ENCODE measurements at places on chromosomes 2 and 18.
A peak's percentile ranks its signal among the peaks of the same experiment; 100 is the strongest.

DNA sequence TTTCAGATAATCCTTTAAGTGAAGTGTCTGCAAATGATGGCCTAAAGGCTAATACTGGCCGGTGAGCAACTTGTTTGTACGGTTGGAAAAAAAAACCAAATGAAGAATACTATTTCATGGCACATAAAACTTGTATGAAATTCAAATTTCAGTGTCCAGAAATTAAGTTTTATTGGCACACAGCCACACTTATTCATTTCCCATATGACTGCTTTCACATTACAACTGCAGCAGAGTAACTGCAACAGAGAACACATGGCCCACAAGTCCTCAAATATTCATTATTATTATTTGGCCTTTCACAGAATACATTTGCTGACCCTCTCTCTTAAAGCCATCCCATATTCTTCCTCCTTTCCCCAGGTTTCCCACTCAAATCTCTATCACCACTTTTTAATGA is 1268.6 kb downstream of the LRP1B start:
- DNase-seq: no peak

GRCh38 chr2:96413323-96413722 is 77.8 kb downstream of the NCAPH start:
- DNase-seq: peak; percentile 25

- no peak for DNase-seq
These were observed 335 bp downstream of the TRAK2 start for GRCh38 chr2:201450954-201451291.

- DNase-seq: peak; percentile 76
These were observed 284.7 kb downstream of the CMPK2 start for GRCh38 chr2:6580982-6581381.

- DNase-seq: no peak
These were observed 455.7 kb downstream of the ARHGAP15 start for GRCh38 chr2:143584936-143585335.

DNA sequence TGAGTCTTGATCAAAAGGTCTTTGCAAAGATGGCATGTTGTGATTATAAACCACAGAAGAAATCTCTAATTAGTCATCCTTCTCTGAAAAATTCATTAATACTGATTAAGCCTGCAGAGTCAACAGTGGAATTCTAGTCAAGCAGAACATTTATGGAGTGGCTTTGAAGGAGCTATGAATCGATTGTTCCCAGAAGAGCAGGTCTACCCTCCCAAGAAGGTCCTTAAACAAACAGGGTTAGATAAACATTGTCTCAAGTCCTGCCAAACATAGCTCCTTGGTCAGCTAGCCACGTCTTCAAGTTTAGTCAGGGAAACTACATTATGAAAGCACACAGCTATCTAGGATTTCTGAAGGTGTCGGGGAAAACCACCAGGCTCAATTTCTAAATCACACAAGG is 88.9 kb downstream of the ITGA4 start:
- peak; percentile 86 for DNase-seq

GRCh38 chr18:11883153-11883552 is 25.0 kb downstream of the MPPE1 start:
- DNase-seq: no peak

DNA sequence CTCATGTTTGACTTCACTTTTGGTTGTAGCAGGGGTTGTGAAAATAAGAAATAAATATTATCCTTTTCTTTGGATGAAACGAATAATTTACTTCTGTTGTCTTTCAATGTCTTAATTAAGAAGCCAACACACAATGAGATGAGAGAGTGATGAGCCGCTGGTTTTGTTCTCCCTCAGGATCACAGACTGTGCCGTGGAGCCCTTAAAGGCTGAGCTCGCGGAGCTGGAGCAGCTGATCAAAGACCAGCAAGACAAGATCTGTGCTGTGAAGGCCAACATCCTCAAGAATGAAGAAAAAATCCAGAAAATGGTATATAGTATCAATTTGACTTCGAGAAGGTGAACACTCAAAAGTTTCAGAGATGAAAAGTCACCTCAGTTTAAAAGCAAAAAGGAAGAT is 28.1 kb upstream of the ASB1 start:
- DNase-seq: no peak

GRCh38 chr2:27591745-27592144 is 8.9 kb downstream of the ZNF512 start:
- DNase-seq: no peak

GRCh38 chr2:113755035-113755834 is 1.2 kb downstream of the SLC35F5 start:
- DNase-seq: peak; percentile 49

DNA sequence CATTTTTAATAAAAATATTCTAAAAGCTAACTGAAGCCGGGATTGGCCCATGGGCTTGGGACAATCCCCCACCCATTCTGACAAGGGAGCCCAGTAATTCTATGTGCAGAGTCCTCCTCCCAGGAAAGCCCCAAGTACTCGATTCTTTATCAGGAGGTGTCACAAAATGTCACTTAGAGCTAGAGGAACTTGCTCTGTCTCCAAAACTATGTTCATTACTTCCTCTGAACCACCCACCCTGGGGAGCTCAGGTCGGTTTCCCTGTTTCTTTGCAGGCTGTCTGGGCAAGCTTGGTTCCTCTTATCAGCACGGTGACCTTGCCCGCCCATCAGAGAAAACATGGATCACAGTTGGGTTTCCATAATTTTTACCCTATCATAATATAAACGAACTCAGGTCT is 430.6 kb upstream of the ID2 start:
- no peak for DNase-seq

DNA sequence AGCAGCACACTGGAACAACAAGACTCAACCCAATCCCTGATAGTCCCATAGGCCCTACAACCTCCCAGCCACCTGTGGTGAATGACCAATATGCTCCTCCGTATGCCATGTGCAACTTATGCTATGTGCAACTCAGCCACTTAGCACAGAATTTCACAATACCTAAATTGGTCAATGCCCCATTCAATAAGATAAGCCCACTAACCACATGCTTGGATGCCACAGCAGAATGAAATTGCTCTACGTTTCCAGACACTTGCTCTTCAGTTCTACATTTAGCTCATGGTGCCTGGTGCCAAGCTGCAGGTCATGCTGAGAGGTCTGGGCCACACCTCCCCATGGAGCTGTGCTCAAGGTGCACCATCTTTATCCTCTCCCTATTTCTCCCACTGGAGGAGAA is 159.8 kb downstream of the EN1 start:
- DNase-seq: no peak

DNA sequence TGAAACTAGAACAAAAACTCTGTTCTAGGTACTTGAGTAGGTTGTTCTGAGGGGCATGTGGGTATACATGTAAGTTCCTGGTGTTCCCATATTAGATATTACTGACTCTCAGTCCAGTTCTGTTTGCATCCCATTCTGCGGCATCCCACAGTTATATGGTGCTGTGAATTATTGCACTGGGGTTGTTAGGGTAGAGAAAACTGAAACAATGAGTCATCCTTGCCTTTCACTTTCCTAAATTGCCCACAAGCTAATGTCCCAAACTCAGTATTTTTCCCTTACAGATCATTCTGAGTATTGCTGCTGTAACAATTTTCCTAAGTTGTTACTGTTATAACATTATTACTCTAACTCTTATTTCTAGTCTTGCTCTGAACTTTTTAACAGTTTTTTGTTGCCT is 3.0 kb downstream of the WDR75 start:
- DNase-seq: peak; percentile 13

- DNase-seq: peak; percentile 28
These were observed 490.0 kb upstream of the HS6ST1 start for GRCh38 chr2:128808462-128809258.

DNA sequence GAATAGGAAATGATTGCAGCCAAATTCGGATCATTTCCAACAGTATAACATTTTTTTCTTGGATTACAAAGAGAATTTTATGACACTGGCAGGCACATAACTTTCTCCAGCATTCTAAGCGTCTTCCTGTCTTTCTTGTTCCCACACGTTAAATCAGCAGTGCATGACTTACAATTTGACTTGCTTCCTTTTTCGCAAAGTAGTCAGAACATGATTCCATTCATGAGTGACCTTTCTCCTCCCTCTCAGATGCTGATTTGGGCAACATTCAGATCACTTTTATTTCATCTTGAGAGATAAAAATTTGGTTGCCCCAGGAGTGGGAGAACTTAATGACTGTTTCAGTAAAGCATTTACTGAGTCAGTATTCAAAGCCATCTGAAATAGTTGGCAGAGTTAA is 858.7 kb upstream of the ACVR2A start:
- DNase-seq: peak; percentile 66

DNA sequence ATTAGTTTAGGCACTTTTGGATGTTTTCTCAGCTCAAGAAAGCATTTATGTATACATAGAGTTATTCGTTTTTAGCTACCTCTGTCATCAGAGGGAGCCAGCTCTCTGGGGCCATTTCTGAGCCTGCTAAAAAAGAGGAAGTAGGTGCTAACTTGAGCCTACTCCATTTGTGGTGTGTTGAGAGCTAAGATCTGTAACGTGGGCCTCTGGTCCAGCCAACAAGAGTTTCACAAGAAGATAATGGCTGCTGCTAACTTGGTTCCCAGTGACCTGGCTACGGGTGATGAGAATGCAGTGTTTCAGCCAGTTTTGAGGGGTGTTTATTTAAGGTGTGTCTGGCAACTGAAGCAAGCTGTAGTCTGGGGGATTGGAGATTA is 182.5 kb downstream of the PRKCE start:
- DNase-seq: no peak

DNA sequence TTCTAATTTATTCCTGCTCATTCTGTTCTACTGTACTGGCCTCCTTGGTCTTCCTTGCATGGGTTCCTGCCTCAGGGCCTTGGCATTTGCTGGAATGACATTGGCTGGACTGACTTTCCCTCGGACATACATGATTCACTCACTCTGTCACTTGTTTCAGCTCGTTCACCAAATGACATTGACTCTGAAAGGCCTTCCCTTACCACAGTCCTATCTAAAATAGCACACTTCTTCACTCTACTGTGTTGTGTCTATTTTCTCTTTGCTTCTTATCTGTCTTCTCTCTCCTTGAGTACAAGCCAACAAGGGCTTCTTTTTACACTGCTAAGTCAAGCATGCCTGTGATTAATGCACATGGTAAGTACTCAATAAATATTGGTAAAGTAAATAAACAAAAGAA is 65.6 kb downstream of the SCG2 start:
- peak; percentile 64 for DNase-seq

GRCh38 chr2:121476684-121477083 is 54.0 kb upstream of the RNU4ATAC start:
- DNase-seq: no peak

DNA sequence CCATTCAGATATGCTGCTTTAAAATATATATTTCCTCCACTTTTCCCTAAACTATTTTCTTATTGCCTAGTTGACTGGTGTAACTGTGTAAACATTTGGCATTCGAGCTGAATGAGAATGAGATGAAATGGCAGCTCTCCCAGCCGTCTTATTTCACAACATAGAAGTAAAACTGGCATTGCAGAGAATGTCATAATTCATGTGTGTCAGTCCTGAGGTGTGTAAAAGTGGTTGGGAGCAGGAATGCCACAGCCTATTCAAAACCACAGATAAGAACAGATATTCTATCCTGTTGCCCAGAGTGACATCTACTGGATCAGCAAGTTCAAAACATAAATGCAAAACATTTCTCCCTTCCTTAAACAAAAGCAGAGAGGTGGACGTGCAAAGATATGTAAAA is 565.5 kb upstream of the CHAC2 start:
- peak; percentile 88 for DNase-seq

DNA sequence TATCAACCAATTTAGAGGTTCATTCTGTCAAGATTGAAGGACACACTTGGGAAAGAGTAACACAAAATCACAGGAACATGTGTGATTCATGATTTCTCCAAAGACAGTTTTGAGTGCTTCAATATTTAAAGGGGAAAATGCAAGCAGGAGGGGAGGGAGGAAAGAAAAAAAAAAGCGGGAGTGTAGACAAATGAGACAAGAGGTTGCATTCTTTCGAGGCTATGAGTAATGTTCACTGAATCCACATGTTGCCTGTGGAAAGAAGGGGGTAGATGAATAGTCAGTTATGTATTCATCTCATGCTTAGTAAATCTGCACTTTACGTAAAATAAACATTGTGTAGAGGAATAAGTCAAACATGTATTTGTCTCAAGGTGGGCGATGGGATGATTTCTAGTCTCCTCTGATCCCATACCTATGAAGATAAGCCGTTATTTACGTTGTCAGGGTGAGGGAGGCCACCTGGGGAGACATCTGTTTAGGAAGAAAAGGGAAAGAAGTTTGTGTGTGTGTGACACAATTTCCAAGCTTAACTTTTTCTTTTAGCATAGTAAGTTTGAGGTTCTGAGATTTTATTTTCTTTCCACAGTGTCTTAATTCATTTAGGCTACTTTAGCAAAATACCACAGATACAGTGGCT is 211.0 kb upstream of the ZC3H15 start:
- DNase-seq: peak; percentile 53

- no peak for DNase-seq
These were observed 19.6 kb upstream of the KCNJ13 start for GRCh38 chr2:232795920-232796319.

GRCh38 chr2:99801327-99801901 is 311.6 kb upstream of the REV1 start:
- no peak for DNase-seq
